ENCODE measurements at places on chromosomes 12 and 14. TPM values are rescaled to one million over a fixed set of nuclear protein-coding genes. Genes with fewer than 3 reads are reported as not detected.

Gene KLHL33
- total RNA-seq: 0.03 TPM

Gene ORMDL2
- total RNA-seq: 102 TPM

Gene GPD1
- 0.14 TPM for total RNA-seq

Gene MAP3K9
- total RNA-seq: 5.6 TPM

Gene MUCL1
- not detected for total RNA-seq

Gene SLC38A2
- total RNA-seq: 134 TPM

Gene SCNN1A
- 28.1 TPM for total RNA-seq

Gene CCDC177
- total RNA-seq: 0.03 TPM

Gene NELL2
- not detected for total RNA-seq

Gene TAS2R8
- total RNA-seq: not detected

Gene SMOC1
- total RNA-seq: 18.2 TPM

Gene KCNMB4
- 0.35 TPM for total RNA-seq

Gene CIROP
- not detected for total RNA-seq

Gene TAS2R30
- total RNA-seq: not detected

Gene KRT73
- total RNA-seq: not detected

Gene DGLUCY
- 19.5 TPM for total RNA-seq

Gene KLHDC1
- total RNA-seq: 0.09 TPM

Data from A549 treated with AZD2906 at 1 μM for 4 hours (cell line).